MG63 (cell line): ENCODE measurements at places on chromosomes 7 and 10. TPM values are rescaled to one million over a fixed set of nuclear protein-coding genes. Genes with fewer than 3 reads are reported as not detected.

Gene HTR5A
- not detected in 2 replicates for total RNA-seq

Gene ECHDC3
- 45.2 and 63.9 TPM in 2 replicates for total RNA-seq

Gene NRCAM
- total RNA-seq, result 0.79 and 1.5 TPM in 2 replicates

Gene EIF3B
- total RNA-seq, result 270 and 299 TPM in 2 replicates

Gene GGCT
- 49.3 and 143 TPM in 2 replicates for total RNA-seq

Gene EVX1
- total RNA-seq, result not detected in 2 replicates

Gene SPDYE1
- not detected in 2 replicates for total RNA-seq

Gene ST8SIA6
- total RNA-seq, result not detected in 2 replicates

Gene STK31
- total RNA-seq, result 0.03 TPM in 1 of 2 replicates, not detected in the other

Gene LBX1
- total RNA-seq, result 2.0 and 3.0 TPM in 2 replicates

Gene RELN
- total RNA-seq, result 1.3 and 3.1 TPM in 2 replicates

Gene KCND2
- total RNA-seq, result 0.07 TPM in 1 of 2 replicates, not detected in the other

Gene GBF1
- 9.5 and 15.8 TPM in 2 replicates for total RNA-seq

Gene GHRHR
- total RNA-seq, result not detected in 2 replicates

Gene C10orf143
- 2.8 and 3.6 TPM in 2 replicates for total RNA-seq

Gene AUTS2
- total RNA-seq, result 2.2 and 2.7 TPM in 2 replicates

Gene INSYN2A
- total RNA-seq, result not detected in 2 replicates

Gene ZNF398
- 2.2 and 2.6 TPM in 2 replicates for total RNA-seq

Gene TMEM176B
- 0.23 TPM in 1 of 2 replicates, not detected in the other for total RNA-seq

Gene SH2D4B
- total RNA-seq, result not detected in 2 replicates

Gene PRR15
- not detected in 2 replicates for total RNA-seq

Gene TMEM213
- not detected in 2 replicates for total RNA-seq

Gene IRF5
- 0.89 and 2.4 TPM in 2 replicates for total RNA-seq

Gene SFTPA2
- total RNA-seq, result not detected in 2 replicates

Gene NCF1
- total RNA-seq, result not detected in 2 replicates

Gene TEX36
- not detected in 2 replicates for total RNA-seq

Gene NFE2L3
- total RNA-seq, result 15.2 and 19.2 TPM in 2 replicates

Gene AKR1C4
- total RNA-seq, result not detected in 2 replicates

Gene ANK3
- 1.7 TPM in 1 of 2 replicates, not detected in the other for total RNA-seq

Gene DRGX
- total RNA-seq, result 0.07 and 0.10 TPM in 2 replicates

Gene GARIN1A
- 0.02 and 0.46 TPM in 2 replicates for total RNA-seq

Gene MYPN
- 28.9 and 31.3 TPM in 2 replicates for total RNA-seq

Gene GIGYF1
- total RNA-seq, result 9.1 and 9.2 TPM in 2 replicates

Gene TRPV5
- not detected in 2 replicates for total RNA-seq

Gene DEPP1
- total RNA-seq, result 0.44 and 3.5 TPM in 2 replicates

Gene PI4K2A
- total RNA-seq, result 25.8 and 28.1 TPM in 2 replicates

Gene KCNIP2
- total RNA-seq, result not detected in 2 replicates

Gene VAX1
- not detected in 2 replicates for total RNA-seq

Gene PRKG1
- total RNA-seq, result 3.9 and 5.9 TPM in 2 replicates

Gene SLC39A12
- total RNA-seq, result 0.23 TPM in 1 of 2 replicates, not detected in the other

Gene EEPD1
- 0.35 and 8.6 TPM in 2 replicates for total RNA-seq

Gene EGFR
- total RNA-seq, result 20.3 and 21.0 TPM in 2 replicates

Gene RBP3
- total RNA-seq, result not detected in 2 replicates

Gene PODXL
- total RNA-seq, result 1.0 and 1.2 TPM in 2 replicates

Gene CDHR3
- total RNA-seq, result 0.76 TPM in 1 of 2 replicates, not detected in the other

Gene PCLO
- not detected in 2 replicates for total RNA-seq

Gene MSMB
- not detected in 2 replicates for total RNA-seq

Gene PSAP
- 584 and 682 TPM in 2 replicates for total RNA-seq

Gene ATRNL1
- 0.79 and 1.7 TPM in 2 replicates for total RNA-seq

Gene SPAG6
- total RNA-seq, result not detected in 2 replicates

Gene ZNF107
- total RNA-seq, result 0.92 and 2.6 TPM in 2 replicates

Gene ARHGEF35
- total RNA-seq, result 0.76 TPM in 2 replicates

Gene HIF1AN
- 9.0 and 16.2 TPM in 2 replicates for total RNA-seq

Gene IDI2
- not detected in 2 replicates for total RNA-seq

Gene AGBL3
- 0.40 TPM in 1 of 2 replicates, not detected in the other for total RNA-seq

Gene ARPC1A
- 75.8 and 89.8 TPM in 2 replicates for total RNA-seq

Gene ACSL5
- total RNA-seq, result 3.2 and 6.5 TPM in 2 replicates
